ENCODE measurements at places on chromosomes 11 and 22.
A peak's percentile ranks its signal among the peaks of the same experiment; 100 is the strongest.

DNA sequence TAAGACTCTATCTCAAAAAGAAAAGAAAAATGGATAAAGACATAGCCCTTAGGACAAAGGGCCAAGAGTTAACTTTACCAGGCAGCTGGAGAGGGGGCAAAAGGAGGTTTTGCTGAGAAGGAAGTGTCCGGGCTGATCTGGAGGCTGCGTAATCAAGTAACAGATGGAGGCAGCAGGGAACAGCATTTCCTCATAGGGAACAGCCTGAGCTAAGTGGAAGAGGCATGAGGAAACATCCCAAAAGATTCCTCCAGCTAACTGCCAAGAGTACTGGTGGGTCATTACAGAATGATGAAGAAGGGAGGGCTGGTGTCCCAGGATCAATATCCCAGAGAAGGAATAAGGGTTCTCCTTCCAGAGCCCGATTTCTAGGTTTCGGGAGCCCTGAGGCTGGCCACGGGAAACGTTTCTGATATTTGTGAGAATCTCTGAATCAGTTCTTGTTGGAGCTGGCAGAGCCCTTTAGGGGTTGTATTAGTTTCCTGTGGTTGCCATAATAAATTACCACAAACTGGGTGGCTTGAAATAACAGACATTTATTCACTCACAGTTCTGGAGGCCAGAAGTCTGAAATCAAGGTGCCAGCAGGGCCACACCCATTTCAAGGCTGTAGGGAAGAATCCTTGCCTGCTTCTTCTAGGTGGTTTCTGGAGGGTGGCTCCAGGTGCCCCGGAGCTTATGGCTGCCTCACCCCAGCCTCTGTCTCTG is 21.2 kb downstream of the LIF start:
- no peak for DNase-seq

GRCh38 chr22:31870890-31871289 is 73.4 kb upstream of the YWHAH start:
- no peak for DNase-seq

DNA sequence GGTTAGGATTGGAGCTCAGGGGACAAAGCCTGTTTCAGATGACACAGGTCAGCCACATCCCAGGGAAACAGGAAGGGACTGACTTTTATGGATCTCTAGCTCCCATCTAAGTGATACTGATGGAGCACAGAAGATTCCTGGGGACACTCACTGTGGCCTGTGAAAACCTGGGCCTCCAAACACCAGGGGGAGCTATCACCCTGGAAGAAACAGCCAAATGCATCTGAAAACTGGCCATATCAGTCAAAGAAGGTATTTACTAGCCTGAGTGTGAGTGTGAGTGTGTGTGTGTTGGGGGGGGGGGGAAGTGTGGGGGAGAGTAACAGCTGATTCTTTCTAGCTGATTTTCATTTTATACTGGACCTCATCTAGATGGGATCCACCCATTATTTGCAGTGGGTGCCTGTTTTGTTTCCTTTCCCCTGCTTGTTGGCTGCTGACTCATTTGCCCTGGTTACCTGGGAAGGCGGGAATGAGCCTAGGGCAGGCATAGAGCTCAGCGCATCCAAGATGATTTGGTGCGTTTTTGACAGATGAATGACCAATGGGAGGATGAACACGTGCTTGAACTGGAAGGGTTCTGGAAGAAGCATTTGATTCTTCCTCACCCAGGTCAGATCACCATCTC is 284.0 kb downstream of the KIRREL3 start:
- peak; percentile 42 for DNase-seq

GRCh38 chr11:120766318-120766717 is 254.8 kb downstream of the GRIK4 start:
- DNase-seq: no peak

DNA sequence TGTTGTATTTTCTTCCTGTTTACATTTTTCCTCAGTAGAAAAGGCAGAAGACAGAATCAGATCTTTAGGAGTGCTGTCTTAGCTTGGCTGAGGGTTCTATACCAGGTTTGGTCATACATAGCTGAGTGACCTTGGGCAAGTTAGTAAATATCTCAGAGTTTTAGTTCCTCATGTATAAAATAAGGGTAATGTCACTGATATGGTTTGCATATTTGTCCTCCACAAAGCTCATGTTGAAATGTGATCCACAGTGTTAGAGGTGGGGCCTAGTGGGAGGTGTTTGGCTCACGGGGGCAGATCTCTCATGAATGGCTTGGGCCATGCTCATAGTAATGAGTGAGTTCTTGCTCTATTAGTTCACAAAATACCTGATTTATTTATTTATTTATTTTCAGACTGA is 7.5 kb upstream of the HTR3A start:
- DNase-seq: no peak

GRCh38 chr22:22929381-22930221 is 42.0 kb downstream of the IGLL5 start:
- no peak for DNase-seq

GRCh38 chr11:8068605-8069221 is 12.3 kb upstream of the TUB start:
- DNase-seq: no peak

DNA sequence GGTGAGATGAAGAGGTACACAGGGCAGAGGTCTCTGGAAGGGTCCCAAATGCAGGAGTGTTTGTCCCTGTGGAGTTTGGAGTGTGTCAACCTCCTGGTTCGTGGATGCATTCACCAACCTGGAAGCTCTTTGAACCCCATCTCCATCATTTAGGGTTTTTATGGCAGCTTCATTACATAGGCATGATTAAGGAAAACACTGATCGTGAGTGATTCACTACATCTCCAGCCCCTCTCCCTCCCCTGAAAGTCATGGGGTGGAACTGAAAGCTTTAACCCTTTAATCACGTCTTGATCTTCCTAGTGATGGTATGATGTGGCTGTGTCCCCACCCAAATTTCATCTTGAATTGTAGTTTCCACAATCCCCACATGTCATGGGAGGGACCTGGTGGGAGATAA is 19.8 kb upstream of the INCENP start:
- no peak for DNase-seq

DNA sequence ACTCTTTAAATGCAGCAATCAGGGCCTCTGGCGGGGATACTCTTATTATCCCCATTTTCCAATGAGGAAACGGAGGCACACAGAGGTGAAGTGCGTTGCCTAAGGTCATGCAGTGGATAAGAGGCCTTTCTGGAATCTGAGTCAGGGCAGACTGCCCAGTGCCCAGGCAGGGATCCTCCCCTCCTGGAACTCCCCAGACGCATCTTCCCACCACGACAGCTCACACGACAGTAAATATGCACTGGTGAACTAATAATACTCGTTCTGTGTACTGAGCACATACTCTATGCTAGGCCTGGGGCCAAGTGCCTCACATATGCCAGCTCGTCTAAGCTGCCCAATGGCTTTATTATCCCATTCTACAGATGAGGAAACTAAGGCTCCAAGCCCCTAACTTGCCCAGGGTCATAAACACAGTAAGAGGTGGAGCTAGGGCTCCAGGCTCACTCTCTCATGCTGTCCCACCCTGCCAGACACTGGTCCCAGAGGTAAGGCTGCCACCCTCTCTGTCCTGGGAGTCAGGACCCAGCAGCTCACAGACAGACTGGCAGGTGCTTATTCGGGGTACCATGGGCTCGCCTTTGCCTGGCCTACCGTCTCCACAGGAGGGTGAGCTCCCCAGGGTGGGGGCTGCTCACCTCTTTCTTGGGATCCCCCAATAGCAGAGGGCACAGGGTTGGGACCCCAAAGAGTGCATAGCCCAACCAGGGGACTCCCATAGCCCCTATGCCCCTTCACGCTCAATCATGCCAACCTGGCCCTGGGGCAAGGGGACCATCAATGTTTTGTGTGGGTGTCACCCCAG is 2.3 kb downstream of the IL2RB start:
- no peak for DNase-seq

DNA sequence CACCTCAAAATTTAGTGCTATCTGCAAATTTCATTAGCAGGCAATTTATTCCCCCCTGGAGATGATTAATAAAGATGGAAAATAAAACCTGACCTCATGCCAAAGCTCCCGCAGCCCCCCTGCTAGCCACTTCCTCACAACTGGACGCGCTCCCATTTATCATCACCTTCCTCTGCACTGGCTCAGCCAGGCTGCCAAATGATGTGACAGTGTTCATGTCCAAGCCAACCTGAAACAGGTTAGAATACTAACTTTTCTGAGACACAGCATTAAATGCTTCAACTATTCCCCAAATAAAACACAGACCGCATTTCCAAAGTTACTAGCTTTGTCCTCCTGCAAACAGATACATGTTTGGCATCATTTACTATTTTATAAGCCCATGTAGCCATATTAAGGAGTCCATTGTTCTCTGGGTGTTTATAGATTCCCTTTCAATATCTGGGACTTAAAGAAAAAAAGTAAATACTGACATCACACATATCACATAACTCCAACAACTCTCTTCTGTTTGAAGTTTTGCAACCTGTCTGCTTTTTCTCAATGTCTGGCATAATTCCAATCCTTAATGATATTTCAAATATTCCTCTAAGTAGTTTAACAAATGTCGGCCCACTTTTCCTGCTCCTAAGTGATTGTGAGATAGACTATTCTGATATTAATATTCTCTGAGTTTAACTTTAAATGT is 829.7 kb upstream of the FAT3 start:
- no peak for DNase-seq

GRCh38 chr11:134443246-134443645 is 31.2 kb upstream of the B3GAT1 start:
- no peak for DNase-seq

DNA sequence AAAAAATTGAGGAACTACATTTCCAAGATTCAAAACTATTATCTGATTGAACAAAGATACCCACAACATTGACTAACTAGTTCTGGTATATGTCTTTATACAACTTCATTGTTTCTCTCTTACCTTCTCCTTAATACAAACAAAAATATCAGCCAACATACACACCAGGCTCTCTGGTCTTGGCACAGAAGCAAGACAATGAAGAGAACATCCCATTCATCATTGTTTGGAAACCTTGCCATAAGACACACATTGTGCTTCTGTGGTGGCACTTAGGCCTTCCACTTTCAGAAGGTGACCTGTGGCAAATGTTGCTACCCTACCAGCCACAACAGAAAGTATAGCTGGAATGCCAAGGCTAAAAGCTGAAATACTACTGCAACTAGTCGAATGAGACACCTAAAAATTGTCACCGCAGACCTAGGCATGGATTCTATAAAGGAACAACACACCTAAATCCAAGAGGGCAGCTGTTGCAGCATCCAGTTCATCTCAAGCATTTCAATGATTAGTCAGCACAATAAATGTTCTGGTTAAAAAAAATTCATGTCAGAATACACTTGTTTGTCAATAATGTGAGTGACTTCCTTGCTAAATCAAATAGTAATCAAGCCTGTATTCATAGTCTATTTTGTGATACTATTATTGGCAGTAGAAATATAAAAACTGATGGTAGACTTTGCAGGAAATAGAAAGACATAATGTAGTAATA is 26.3 kb downstream of the MAP6 start:
- DNase-seq: no peak

- DNase-seq: no peak
Observed at GRCh38 chr11:12674571-12674935, 332 bp downstream of the TEAD1 start.

- DNase-seq: no peak
Observed at GRCh38 chr11:89498845-89499448, 7.8 kb upstream of the NOX4 start.

DNA sequence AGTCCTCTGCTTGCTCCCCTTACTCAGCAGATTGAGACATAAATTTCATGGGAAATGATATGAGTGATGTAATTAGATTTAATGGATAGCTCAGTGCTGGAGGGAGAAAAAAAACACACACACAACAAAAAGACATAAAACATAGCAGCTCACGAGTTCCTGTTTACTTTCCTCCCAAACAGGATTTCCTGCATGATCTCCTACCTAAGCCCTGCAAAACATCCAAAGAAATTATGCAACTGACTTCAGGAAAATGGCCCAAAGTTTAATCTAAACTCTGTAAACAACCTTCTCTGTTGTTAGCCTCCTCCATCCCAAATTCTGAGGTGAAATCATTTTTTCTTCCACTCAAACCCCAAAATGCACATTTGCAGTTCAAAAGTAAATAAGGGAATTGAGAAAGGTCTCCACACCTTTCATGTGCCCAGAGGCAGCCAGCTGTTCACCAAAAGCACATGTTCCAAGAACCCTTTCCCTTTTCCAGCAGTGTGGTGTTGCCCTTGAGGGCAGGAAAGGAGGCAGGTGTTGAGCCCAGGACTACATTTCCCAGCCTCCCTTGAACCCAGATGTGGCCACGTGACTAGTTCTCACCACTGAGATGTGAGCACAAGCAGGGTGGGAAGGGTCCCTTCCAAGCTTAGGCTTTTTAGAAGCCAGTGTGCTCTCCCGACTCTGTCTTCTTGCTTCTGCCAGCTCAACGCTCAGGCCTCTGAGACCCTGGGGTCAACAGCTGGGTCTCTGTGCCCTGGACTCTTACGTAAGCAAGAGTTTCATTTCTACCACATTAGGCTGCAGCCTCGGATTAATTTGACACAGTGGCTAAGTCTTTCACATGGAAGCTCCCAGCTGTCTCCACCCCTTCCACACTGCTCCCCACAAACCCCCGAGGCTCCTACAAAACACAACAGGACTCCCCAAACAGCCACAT is 301.2 kb downstream of the CTTN start:
- DNase-seq: no peak

- no peak for DNase-seq
Observed at GRCh38 chr22:43128928-43129424, 14.2 kb downstream of the MCAT start.

GRCh38 chr11:19792510-19792909 is 79.9 kb downstream of the NAV2 start:
- no peak for DNase-seq

DNA sequence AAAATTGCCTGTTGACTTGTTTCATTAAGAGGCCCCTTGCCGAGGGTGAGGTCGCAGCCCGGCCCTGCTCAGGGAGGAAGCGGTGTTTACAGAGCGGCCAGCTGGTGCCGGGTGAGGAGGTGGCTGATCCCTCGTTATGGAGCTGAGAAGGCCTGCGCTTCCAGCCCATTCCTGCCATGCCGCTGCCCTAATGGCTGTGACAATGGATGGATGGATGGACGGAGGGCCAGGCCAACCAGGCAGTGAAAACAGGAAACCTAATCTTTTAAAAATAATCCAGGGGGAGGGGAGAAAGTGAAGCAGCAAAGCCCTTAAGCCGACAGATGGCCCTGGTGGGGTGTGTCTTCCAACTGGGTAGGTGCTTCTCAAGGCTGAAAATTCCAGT is 38.5 kb downstream of the BCR start:
- DNase-seq: peak; percentile 42

DNA sequence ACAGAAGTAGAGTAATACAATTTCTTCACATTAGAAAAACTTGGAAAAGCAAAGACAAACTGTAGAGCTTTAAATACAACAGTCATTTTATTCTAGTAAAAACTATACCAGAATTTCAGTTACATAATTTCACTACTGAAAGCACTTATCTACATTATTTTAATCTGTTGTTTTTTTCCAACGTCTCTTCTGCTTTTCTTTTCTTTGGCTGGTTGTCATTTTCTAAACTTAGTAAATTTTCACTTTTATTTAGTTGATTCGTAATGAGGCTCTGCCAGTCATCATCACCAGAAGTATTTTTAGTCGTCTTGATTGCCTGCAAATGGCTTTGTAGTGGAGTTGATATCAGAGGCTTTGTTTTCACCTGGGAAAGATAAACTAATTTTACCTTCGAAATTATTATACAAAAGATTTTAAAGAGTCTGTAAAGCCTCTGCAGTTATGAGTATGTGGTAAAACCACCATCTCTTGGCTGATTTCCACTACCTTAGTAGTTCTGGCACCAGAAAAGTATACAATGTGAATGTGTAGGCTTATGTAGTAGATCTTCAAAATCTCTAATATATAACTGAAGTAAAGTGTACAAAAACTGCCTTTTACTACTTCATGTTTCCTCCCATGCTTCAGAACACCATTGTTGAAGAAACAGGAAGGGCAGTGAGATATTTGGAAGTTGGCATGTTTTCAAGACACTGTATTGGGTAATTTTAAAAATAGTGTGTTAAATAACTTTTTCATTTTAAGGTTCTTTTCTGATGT is 19.2 kb downstream of the EIF3M start:
- DNase-seq: no peak
